ENCODE measurements at places on chromosomes 16 and 17.

DNA sequence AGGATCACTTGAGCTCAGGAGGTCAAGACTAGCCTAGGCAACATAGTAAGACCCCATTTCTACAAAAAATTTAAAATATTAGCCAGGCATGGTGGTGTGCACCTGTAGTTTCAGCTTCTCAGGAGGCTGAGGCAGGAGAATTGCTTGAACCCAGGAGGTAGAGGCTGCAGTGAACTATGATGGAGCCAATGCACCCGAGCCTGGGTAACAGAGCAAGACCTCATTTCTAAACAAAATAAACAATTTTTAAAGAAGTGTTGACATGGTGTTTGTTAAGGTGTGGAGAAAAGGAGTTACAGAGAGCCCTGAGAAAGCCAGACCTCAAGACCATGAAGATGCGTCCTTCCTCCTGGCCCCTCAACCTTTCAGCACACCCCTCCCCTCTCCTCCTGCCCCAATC lies 37.6 kb upstream of the C1QL1 start:
- no peak for DNase-seq

GRCh38 chr16:49674990-49675389 lies 180.9 kb downstream of the ZNF423 start:
- no peak for DNase-seq

DNA sequence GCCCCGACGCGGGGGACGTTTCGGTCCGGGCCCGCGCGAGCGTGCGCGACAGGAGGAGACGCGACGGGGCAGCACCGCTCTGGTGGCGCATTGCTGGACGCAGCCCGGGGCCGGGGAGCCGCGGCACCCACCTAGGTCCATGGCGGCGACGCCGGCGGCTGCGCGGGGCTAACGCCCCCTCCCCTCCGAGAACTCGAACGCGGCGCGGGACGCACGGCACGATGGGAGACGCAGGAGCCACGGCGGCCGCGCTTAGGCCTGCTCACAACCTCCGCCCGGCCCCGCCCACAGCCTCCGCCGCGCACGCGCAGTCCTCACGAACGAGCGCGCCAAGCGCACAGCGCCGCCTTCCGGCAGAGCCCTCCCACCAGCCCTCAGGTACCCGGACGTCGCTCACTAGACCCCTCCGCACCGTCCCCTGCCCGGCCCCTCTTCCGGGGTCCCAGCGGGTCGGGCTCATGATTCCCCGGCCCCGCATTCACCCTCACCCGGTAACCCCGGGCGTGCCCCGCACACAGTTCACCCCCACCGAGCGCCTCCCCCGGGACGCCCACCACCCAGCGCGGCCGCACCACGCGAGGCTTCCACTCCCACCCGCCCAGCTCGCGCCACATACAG lies at the start of gene GEMIN4:
GEMIN4 (minus strand) TSS at position 263 of the 618 bp plus-strand sequence; CDS start at position 141, 122 bp downstream.
- peak; percentile 97 for DNase-seq

DNA sequence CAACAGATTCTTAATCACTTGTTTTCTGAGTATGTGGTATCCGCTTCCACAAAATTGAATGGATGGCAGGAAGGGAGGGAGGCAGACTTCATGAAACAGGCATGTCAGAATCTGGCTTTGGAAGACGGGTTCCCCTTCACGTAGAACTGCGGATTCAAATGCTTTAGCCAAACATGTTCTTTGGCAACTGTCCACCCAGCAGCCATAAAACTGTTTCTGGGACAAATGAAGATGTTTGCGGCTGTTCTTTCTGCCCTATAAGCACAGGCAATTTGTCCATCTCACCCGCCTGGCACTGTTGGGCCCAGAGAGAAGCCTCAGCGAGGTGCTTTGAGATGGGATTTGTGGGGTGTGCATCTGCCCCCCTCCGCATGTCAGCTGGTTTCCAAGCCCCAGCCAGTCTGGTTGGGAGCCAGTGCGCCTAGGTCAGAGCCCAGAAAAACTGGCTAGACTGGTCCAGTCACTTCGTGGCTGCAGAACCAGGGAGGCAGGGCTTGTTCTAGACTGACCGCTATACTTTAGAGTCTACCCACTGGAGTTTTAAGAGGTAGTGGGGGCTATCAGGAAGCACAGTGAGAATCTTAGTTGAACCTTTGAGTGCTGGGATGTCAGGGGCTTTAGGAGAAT lies 6.3 kb downstream of the CRHR1 start:
- DNase-seq = no peak

DNA sequence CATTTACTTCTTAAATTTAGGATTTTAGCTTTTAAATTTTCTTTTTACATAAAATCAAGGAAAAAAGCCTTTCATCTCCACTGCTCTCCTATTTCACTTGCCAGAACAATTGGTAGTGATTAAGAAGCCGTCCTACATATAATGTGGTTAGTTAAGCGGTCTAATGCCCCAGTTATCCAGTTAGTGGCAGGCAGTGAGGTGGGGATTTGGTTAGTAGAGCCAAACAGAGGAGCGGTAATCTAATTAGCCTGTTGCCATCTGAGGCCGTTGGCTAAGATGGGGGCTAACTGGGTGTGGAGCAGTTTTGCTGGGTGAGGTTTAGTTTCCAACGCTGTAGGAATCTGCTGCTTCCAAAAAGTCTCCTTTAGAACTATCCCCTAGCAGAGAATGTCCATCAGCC lies 22.4 kb downstream of the SNX11 start:
- no peak for DNase-seq

All from glutamatergic neuron (in vitro differentiated cells).